Stimulated activated CD8-positive, alpha-beta memory T cell treated with anti-CD3 and anti-CD28 coated beads, Interleukin-4, amount 100 ng/mL, for 4 hours (primary cell): ENCODE measurements at places on chromosomes 3 and 15.

DNA sequence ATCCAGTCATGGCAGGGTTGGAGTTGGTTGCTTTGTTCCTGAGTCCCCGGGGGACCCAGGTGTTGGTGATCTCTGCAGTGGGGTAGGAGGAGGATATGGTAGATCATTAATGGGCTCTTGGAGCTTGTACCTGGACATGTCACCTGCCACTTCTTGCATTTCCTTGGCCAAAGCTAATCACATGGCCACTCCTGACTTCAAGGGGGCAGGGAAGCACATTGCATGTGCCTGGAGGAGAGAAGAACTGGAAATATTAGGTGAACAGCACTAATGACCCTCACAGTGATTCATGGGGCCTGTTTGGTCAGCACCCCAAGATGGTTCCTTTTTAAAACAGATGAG, 87.1 kb upstream of the MYZAP start:
- DNase-seq: no peak

GRCh38 chr3:25834346-25834745, 44.5 kb downstream of the OXSM start:
- no peak for DNase-seq

DNA sequence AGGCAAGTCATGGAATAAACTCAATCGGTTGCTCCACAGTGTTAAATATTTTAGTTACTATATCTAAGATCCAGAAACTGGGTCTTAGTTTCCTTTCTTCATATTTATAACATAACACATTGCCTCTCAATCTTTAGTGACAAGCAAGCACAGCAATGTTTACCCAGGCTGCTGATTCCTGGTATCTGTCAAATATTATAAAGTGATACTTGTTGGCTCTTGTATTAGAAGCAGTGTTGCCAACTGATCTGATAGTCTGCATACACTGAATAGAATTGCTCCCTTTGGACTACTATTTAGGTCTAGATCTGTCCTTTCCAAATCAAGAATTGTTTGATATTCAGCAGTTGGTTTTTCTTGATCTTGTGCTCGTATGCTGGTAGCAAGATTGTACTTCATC, 7.2 kb upstream of the HHLA2 start:
- no peak for DNase-seq

GRCh38 chr3:119672776-119673175, 4.4 kb downstream of the COX17 start:
- no peak for DNase-seq

DNA sequence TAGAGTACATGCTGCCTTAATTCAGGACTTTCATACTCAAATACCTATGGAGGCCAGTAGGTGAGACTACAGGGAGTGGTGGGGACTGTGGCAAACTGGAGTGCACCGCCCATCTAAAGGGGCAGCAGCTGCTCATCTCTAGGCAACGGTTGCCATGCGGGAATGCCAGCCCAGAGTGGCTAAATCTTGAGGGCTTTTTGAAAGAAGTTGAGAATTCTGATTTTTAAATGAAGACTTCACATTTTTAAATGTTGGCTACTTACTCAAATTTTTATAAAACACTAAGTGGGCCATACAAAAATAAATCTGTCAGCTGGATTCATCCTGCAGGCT, 90.8 kb upstream of the PRR23E start:
- no peak for DNase-seq

DNA sequence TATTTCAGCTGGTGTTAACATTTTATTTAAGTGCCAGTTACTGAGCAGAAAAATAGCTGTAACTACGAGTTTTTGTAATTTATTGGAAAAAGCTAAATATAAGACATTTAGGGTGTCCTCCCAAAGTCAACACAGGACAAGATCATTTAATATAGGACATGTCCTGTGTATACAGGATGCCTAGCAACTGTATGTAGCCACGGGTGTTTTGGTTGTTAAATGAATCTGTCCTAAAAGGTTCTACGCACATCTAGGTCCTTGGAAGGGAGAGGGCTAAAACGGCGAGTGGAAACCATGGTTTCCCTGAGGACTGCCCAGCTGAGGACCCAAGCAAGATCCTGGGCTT, 565 bp upstream of the ZNF621 start:
- DNase-seq: no peak

- DNase-seq: no peak
These were observed 254.4 kb upstream of the GPR149 start for GRCh38 chr3:154684440-154684839.

- DNase-seq: no peak
These were observed 151.8 kb downstream of the MEX3B start for GRCh38 chr15:81894061-81894460.

- DNase-seq: no peak
These were observed 39.2 kb downstream of the CCDC66 start for GRCh38 chr3:56595975-56596840.

GRCh38 chr15:95988574-95988887, 342.0 kb upstream of the NR2F2 start:
- no peak for DNase-seq

DNA sequence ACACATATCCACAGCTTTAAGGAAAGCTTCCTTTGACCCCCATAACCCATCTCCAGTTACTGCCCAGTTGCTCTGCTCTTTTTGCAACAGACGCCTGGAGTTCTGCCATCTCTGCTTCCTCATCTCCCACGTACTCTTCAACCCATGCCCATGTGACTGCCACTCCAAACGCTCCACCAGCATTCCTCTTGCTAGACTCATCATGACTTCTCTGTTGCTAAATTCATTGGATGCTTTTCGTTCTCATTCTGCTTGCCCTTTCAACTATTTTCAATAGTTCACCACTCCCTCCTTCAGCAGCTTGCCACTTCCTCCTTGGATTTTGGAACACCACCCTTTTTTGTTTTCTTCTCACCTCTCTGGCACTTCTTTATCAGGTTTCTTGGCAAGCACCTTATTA, 2.7 kb upstream of the KNSTRN start:
- DNase-seq: no peak

DNA sequence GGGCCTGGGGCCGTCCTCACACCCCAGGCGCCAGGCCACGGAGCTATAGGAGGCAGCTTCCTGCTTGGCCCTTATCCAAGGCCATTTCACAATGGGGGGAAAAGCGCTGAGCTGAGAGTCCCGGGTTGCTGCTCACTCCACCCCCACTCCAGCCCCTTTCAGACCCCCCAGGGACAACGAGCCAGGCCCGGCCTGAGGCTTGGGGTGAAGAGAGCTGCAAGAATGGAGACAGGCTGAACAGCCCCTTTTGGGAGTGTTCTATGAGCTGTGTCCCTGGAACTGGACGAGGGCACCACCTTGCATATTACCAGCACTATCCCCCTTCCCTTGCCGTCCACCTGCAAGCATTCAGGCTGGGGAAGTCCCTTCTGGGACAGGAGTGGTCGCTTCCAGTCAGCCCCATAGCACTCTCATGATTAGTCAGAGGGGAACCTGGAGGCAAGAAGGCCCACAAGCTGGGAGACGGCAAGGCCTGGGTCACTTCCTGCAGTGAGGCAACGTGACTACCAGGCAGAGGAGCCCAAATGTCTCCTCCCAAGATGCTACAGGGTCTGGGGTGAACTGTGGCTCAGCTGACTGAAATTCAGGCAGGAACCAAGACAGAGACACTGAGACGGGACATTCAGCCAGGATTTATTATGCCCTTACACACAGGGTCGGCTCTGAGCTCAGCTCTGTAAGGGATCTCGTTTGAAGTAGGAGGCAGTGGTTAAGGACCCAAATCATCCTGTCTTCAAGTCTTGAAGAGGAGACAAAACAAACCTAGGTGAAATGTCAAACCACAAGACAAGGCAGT, 8.6 kb upstream of the SRP14 start:
- DNase-seq: no peak

GRCh38 chr15:71812966-71813722, 2.8 kb downstream of the NR2E3 start:
- DNase-seq: no peak

DNA sequence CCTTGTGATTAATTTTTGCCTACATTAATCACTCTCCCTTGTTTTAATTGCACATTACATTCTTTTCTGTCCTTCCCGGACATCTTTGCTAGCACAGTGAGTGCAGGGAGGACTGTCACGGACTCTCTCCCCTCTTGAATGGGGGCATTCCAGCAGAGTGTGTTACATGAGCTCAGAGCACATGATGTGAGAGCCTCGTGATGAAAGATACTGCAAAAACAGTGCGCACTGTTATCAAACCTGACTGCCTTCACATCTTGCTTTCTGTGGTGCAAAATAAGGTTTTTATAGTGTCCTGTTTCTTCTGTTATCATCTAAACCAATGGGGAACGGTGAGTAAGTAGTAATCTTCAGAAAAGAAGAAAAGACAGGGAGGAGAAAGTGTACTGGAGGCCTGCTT, 167.5 kb downstream of the PGPEP1L start:
- DNase-seq: no peak

- no peak for DNase-seq
These were observed 281.2 kb upstream of the DPH6 start for GRCh38 chr15:35827141-35827540.

- no peak for DNase-seq
These were observed 35.1 kb downstream of the P2RY1 start for GRCh38 chr3:152870027-152870426.

GRCh38 chr3:110327870-110328269, 743.7 kb upstream of the NECTIN3 start:
- no peak for DNase-seq

DNA sequence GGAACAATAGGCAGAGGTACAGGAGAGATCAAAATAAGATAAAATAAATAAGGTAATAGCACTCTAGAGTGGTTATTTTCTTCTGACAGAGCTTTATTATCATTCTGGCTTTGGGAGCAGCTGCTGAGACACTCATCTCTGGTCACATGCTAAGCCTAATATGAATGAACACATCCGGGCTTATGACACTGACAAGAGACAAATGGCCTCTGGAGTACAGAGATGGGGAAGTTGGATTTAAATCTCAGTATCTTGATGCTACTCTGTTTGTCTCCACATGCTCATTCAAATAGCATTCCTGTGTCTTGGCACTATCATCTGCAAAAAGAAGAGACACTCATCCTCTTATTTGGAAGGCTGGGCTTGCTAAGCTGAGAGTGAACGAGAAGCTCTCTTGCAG, 55.6 kb downstream of the TMEM45A start:
- DNase-seq: no peak

DNA sequence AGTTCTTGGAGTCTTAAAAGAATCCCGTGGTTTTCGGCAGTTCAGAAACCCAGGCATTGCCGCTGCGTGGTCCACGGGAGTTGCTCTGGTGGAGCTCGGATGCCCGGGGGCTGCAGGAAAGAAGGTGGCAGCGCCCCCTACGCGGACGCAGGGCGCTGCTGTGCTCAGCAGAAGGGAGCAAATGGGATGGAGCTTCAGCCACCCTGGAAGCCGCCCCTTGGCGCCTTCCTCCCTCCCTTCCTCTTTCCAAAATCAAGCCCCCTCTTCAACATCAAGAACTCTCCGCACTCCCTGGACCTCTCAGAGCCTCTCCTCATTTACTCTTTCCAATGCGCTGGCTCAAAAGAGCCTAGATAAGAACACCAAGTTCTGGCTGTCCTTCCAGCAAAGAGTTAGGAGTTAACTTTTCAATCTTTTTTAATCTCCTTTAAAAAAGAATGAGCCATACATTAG, 880 bp upstream of the CHRNA7 start:
- no peak for DNase-seq

GRCh38 chr15:99343881-99344551, 92.7 kb downstream of the LRRC28 start:
- DNase-seq: peak; percentile 9

GRCh38 chr3:133038731-133039375, 662 bp downstream of the TMEM108 start:
- no peak for DNase-seq

DNA sequence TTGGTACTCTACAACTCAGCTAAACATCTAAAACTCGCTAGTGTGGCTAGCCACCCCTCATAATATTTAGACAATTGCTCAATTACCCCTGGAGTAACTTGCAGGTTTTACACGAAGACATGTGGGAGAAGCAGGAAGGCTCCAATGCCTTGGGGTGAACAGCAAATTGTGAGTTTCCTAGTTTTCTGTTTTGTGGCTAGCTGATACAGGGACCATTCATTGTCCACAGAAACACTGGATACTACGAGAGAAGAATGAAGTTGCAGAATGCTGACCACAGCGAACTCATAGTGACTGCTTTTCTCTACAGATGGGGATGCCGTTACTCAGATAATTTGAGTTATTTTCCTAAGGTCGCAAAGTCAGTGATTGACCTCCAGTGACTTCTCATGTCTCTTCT, 212.9 kb downstream of the P3H2 start:
- no peak for DNase-seq

- DNase-seq: no peak
These were observed 20.0 kb upstream of the PLCL2 start for GRCh38 chr3:16864610-16865313.

- DNase-seq: no peak
These were observed 123.3 kb upstream of the GRM7 start for GRCh38 chr3:6737630-6738029.

DNA sequence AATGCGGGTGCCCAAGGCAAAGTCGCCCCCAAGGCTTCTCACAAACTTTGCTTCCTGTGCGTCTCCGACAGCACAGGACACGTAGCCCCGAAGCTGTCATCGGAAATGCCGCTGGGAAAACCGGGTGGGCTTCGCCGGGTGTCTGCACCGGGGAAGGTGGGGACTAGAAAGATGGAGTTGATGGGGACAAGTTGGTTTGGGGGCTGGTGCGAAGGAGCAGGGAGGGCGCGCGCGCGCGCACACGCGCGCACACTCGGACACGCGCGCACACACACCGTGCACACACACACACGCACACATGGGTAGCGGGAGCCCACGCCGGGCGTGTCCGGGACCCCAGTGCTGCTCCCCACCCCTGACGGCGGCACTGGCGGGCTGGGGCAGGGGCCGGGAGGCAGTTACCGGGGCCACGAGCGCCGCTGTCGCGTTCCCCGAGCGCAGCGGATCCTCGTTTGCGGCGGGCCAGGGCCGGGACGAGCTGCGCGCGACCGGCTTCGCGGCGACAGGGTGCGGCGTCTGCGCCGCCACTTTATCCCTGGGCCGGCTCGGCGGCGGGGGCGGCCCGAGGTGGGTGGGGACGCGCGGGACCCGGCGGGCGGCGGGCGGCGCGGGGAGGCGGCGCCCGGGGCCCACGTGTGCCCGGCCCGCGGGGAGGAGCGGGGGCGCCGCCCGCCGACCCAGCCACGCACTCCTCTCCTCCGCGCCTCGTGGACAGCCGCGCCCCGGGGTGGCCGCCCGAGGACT, 539 bp upstream of the MGLL start:
- no peak for DNase-seq

DNA sequence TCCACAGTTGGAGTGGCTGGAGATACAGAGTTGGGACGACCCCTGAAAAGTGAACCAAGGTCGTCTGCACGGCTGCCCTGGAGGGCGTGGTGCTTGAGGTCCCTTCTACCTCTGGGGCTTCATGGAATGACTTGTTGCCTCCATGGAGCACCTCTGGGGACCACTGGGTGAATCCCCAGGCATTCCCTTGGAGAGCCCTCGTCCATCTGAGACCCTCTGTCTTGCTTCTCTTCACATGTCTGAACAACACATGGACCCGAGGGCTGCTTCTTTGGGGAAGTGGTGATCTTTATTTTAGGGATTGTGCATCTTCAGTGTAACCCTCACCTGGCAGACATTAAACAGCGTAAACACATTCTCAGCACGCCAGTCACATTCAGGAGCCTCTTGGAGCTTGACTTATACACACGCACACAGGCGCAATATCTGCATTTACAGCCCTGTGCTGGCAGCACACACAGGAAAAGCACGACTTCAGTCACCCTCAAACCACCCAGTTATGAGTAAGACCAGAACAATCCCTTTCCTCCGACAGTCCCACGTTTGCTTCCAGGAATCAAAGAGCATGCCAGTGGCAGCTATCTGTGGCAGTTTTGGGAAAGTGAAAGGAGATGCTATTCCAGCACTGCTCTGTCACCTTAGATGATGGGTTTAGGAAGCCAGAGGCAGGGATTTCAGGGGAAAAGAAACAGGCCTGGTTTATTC, 12.6 kb downstream of the FAM107A start:
- no peak for DNase-seq

GRCh38 chr3:128568602-128569490, 75.8 kb upstream of the GATA2 start:
- DNase-seq: no peak
